IMR-90 (cell line): ENCODE measurements at places on chromosomes 2 and 18. TPM values are rescaled to one million over a fixed set of nuclear protein-coding genes. Genes with fewer than 3 reads are reported as not detected.

The OSBPL1A gene
- total RNA-seq, result 50.3 and 70.4 TPM in 2 replicates

The SLC8A1 gene
- total RNA-seq, result 57.0 and 86.1 TPM in 2 replicates

The SERPINB13 gene
- total RNA-seq, result not detected in 2 replicates

The ITGA4 gene
- total RNA-seq, result 13.6 and 20.6 TPM in 2 replicates

The ABCG8 gene
- total RNA-seq, result not detected in 2 replicates

The LAMA3 gene
- total RNA-seq, result 0.18 and 0.28 TPM in 2 replicates

The CD226 gene
- total RNA-seq, result under 0.01 and 1.1 TPM in 2 replicates

The GPAT2 gene
- 0.28 and 0.36 TPM in 2 replicates for total RNA-seq

The REG3A gene
- total RNA-seq, result not detected in 2 replicates

The EHBP1 gene
- 44.4 and 55.0 TPM in 2 replicates for total RNA-seq

The ZNF516 gene
- 7.9 and 9.7 TPM in 2 replicates for total RNA-seq

The HPCAL1 gene
- total RNA-seq, result 8.2 and 9.4 TPM in 2 replicates

The CYP26B1 gene
- not detected in 2 replicates for total RNA-seq

The CPS1 gene
- 18.6 and 20.1 TPM in 2 replicates for total RNA-seq

The KIAA2012 gene
- total RNA-seq, result under 0.01 TPM in 2 replicates

The RAX gene
- not detected in 2 replicates for total RNA-seq

The EDAR gene
- total RNA-seq, result not detected in 2 replicates

The FLACC1 gene
- 0.54 and 0.56 TPM in 2 replicates for total RNA-seq

The TUBB8B gene
- total RNA-seq, result not detected in 2 replicates

The ANXA4 gene
- 22.2 and 25.8 TPM in 2 replicates for total RNA-seq

The FAM110C gene
- not detected in 2 replicates for total RNA-seq

The DPP4 gene
- 19.0 and 24.2 TPM in 2 replicates for total RNA-seq
